Cardiac muscle cell (in vitro differentiated cells and primary cell): ENCODE measurements at places on chromosomes 11 and 22. TPM values are rescaled to one million over a fixed set of nuclear protein-coding genes. Genes with fewer than 3 reads are reported as not detected.
A peak's percentile ranks its signal among the peaks of the same experiment; 100 is the strongest.

GRCh38 chr22:26447584-26448329 is 18.7 kb downstream of the ASPHD2 start:
- no peak for DNase-seq

RAG1 gene
- total RNA-seq = 0.35 and 0.66 TPM in 2 replicates

- DNase-seq = no peak
Observed at GRCh38 chr22:21022955-21023614, 8.1 kb downstream of the P2RX6 start.

- no peak for DNase-seq
Observed at GRCh38 chr11:88515002-88515401, 177.5 kb upstream of the CTSC start.

DNA sequence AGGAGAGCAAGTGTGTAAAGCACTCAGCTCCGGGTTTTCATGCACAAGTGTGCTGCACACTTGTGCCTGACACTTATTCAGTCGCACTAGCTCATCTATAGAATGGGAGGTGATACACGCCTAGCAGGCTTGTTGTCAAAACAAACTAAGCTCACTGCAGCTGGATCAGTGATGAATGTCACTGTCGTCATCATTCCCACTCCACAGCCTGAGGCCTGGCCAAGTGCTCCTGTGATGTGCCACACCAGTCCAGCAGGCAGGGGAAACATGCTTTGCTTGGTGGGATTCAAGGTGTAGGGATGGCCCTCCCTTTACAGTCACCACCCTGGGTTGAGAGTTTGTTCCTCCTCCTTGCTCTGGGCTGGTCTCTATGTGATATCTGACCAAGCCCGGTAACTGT is 6.8 kb downstream of the MPST start:
- DNase-seq = no peak

GRCh38 chr11:119472186-119472855 is 49.3 kb upstream of the THY1 start:
- DNase-seq = peak; percentile 32

GRCh38 chr22:48153726-48154125 is 1391.3 kb downstream of the TBC1D22A start:
- DNase-seq = no peak

- DNase-seq = no peak
Observed at GRCh38 chr11:129719037-129719436, 96.6 kb upstream of the TMEM45B start.

- DNase-seq = no peak
Observed at GRCh38 chr11:105111145-105111944, 28.2 kb downstream of the CARD18 start.

RASL10A gene
- total RNA-seq = 3.6 and 4.1 TPM in 2 replicates

DNA sequence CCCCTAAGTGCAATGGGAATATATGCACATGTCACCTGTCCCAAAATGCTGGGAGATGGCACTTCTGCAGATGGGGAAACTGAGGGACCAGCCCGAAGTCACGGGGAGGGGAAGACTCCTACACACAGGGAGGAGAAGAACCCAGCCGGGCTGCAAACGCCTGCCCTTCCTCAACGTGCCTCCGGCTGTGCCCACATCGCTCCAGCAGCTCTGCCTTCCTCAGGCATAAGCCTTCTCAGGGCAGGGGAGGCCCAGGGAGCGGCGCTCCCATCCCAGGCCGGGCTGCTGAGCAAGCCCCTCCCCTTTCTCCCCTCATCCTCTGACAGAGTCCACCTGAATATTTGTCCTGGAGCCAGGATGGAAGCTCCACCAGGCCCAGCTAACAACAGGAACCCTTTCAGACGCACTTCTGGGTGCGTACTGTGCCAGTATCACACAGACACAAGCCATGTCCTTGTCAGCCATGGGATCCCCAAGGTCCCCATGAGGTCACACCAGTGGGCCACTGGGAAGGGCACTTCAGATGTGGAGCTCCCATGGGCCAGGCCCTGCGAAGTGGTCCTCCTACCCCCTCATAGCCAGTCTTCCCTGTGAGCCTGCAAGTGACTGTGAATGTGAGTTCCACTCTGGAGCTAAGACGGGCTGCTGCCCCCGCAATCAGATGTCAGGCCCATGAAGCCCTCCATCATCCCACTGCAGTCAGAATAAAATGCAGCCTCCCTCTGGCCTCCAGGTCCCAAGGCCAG is 2.5 kb upstream of the CD81 start:
- DNase-seq = no peak

HBD gene
- 0.95 TPM in 1 of 2 replicates, not detected in the other for total RNA-seq

DNA sequence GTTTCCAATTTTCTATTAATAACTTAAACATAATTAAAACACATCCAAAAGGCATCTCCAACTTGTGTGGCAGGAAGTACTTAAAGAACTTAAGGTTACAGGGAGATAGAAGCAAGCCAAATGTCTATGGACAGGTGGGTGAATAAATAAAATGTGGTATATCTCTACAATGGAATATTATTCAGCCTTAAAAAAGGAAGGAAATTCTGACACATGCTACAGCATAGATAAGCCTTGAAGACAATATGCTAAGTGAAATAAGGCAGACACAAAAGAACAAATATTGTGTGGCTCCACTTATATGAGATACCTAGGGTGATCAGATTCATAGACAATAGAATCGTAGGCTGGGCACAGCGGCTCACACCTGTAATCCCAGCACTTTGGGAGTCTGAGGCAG is 109.6 kb downstream of the WT1 start:
- no peak for DNase-seq

DNA sequence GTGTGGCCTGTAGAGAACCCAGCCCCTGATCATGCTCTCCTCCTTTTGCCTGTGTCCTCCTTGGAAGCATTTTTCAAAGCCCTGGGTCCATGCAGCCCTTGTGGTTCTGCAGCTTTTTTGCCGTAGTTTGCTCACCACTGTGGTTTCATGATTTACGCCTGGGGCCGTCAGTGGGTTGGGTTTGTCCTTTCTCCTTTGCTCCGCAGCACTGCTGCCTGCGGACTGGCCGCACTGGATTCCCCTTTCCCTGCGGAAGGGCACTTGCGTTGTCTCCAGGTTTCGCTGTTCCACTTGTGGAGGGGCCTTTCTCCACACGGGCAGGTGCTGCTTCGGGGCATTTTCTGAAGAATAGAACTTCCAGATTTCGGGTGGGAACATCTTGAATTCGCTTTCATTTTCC is 1260.9 kb downstream of the BRD1 start:
- no peak for DNase-seq

- DNase-seq = no peak
Observed at GRCh38 chr22:45878901-45879551, 97.9 kb downstream of the WNT7B start.

SGSM1 gene
- total RNA-seq = 0.25 and 0.39 TPM in 2 replicates

SEC14L2 gene
- 2.2 and 2.9 TPM in 2 replicates for total RNA-seq

GRCh38 chr22:23383491-23384361 is 196.4 kb downstream of the IGLL1 start:
- peak; percentile 33 for DNase-seq

- no peak for DNase-seq
Observed at GRCh38 chr11:11207428-11207827, 145.6 kb downstream of the CSNK2A3 start.

DNA sequence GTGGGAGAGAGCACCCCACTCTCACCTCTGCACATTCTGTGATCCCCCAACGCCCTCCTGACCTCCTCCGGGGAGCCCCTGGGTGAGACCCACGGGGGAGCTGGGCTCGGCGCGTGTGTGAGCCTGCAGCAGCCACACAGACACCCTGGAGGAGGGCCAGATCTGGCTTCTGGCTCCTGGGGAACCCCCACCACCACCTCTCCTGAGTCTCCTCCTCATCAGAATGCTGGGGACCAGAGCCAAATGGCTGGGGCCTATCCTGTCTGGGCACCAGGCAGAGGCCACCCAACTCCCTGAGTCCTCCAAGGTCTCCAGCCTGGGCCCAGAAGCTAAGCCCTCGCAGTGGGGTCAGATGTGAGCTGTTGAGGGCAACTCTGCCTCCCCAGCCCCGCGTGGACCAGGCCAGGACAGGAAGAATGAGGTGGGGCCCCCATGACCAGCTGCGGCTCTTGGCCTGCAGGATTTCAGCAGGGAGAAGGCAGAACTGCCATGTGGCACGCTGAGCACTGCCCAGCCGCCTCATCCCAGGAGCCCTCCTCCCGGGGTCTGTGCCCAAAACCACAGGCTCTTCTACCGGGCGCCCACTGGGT is 5.5 kb upstream of the PIM3 start:
- no peak for DNase-seq

- DNase-seq = no peak
Observed at GRCh38 chr11:23201936-23202522, 341.8 kb upstream of the CCDC179 start.

PDGFB gene
- 15.3 and 18.2 TPM in 2 replicates for total RNA-seq

DNA sequence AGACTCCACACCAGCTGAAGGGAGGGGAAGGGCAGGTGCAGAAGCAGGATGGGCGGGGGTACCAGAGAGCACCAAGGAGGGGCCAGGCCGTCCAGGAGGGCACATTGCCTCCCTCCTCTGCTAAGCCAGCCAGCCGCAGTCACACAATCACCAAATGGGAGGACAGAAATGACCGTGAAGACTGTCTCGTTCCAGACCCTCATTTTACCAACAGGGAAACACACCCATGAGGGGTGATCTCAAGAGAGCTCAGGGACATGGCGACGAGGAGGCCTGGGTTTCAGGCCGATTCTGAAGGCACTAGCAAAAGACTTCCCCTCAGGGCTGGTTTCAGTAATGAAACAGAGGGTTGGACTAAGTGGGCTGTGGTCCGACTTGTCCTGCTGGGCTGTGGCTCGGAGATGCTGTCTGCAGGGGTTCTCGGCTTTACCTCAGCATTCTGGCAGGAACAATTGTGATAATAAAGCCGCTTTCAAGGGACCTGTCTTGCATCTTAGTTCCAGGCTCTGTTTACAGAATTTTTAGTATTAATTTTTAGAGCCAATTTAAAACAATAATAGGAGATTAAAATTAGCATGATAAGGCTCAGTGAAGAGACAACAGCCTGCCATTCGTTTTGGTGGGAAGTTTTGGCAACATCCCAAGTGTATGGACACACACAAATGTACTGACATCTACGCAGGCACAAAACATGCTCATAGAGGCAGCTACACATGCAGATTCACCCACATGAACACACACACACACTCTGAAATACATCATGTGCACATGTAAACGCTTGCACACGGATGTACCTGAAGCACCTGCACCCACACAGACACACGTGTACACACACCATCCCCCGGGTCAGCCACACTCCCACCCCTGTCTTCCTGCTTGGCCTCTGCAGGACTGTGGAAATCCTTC is 2.0 kb upstream of the B3GAT1 start:
- no peak for DNase-seq

KRTAP5-9 gene
- 0.39 TPM in 1 of 2 replicates, not detected in the other for total RNA-seq

- no peak for DNase-seq
Observed at GRCh38 chr11:19187833-19188258, 13.9 kb downstream of the CSRP3 start.

GRCh38 chr22:37519268-37520195 is at the start of gene CARD10:
Gene CARD10, minus strand, starts transcription at chr22:37519415. Its CDS starts 215 bp downstream, at chr22:37519200.
- peak; percentile 49 for DNase-seq

DNA sequence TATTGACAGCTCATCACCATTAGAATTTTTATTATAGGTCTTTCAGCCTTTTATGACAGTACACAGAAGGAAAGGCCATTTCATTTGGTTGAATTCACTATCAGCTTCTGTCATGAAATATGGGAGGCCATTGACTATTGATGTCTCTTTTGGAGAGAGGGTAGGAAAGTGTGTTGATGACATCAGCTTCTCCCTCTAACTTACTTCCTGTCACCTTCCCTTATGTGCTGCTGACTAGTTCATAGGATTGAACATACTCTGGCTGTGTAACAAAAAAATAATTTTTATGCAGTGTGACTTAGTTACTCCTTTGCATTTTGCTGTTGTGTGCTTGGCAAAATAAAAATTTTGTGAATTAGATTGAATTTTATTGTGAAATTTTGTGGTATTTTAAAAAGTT is 769.2 kb downstream of the METTL15 start:
- DNase-seq = no peak

- DNase-seq = peak; percentile 35
Observed at GRCh38 chr22:36156515-36157419, 3.8 kb downstream of the APOL3 start.

DNA sequence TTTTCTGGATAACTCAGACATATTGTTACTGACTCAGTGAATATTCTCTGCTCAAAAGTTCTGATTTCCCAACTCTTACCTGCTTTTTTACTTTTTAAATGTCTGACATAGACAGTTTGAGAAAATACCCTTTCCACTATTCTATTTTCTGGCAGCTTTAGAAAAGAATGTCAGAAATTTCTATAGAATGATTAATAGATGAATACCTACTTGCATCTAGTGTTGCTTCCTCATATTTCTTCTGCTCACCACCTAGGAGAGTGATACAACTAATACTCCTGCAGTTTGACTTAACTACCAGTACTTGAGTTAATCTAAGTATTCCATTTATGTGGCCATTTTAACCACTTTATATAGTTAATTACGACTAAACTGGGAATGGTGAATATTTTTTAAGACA is 55.2 kb downstream of the KDM2A start:
- DNase-seq = no peak

GRCh38 chr11:93199616-93200015 is 1.8 kb upstream of the SLC36A4 start:
- DNase-seq = no peak

DNA sequence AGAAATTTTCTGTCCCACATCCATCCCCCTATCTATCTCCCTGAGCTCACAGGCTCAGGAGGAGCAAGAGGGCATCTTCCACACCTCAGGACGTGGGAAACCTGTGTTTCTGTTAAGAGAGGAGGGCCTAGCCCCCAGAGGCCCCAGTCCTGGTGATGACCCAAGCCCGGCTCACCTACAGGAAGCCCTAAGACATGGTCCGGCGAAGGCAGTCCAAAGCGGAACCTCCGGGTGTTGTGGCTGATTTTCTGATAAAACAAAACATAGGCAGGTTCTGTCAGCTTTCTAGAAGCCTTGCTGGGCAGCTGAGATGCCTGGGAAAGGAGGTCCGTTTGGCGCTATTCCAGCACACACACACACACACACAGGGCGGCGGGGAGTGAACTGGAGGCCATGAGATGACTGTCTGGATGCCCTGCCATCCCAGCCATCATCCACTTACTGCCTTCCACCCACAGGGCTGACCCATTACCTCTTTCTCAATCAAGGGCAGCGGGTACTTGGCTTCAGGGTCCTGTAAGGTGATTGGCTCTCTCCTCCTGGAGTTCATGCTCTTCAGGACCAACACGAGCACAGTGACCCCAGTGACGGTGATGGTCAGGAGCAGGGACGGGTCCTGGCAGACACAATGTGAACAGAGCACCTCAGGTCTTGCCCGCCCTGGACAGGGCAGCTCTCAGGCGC is 882 bp downstream of the CYB5R2 start:
- DNase-seq = no peak

PLXNB2 gene
- 142 and 195 TPM in 2 replicates for total RNA-seq
